ENCODE measurements at places on chromosomes 5 and 9.

DNA sequence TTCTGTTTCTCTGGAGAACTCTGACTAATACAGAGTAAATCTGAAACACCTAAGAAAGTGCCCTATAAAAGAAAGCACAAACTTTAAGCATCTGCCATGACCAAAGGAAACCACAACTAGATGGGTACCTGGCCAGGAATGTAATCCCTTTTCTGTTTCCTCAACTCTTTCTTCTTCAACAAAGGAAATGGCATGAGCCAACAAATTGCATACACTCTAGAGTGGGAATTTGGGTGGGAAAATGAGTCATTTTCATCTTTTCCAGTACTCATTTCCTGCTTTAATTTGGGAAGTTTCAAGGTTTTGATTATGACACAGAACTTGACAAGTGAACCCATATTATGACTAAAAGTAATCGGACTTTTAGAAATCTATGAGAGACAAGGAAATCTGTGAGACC, 349.2 kb upstream of the RORB start:
- DNase-seq = no peak

DNA sequence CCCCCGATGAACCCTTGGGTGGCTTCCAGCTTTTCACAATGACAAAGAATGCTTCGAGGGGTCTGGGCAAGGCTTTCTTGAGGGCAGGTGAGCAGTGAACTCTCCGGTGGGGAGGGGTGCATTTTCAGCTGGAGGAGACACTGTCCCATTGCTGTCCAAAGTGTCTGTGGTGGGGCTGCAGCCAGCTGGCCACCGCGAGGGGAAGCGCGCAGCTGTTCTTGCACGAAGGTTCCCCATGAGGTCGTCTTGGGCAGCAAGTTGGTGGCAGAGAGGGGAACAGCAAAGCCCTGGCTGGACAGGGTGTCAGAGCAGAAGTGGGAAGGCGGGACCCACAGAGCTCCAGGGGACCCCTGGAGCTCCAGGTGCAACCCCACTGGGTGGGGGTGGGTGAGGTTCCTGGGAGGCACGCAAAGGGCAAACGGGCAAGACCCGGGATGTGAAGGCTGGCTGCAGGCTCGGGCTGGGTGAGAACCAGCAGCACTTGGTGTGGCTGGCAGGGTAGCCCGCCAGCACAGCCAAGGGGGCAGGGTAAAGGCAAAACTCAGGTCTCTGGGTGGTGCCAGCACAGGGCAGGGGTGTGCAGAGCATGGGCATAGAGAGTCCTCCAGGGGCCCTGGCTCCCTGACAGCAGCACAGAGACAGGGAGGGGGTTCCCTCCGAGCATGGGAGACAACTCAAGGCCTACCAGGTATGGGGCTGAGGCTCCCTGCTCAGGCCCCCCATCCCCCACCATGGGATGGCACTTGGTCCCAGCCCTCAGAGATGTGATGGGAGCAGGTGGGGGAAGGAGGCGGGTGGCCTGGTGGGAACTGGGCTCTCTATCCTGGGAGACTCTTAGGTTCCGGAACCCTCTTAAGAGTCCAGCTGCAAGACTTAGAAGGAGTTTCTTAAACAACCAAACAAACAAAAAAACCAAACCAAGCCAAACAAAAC, 26.6 kb downstream of the TSPAN17 start:
- DNase-seq = no peak

- DNase-seq = no peak
These were observed 16.4 kb downstream of the FCN2 start for GRCh38 chr9:134896834-134897583.

GRCh38 chr5:76406673-76407072, 3.6 kb downstream of the IQGAP2 start:
- DNase-seq = no peak

DNA sequence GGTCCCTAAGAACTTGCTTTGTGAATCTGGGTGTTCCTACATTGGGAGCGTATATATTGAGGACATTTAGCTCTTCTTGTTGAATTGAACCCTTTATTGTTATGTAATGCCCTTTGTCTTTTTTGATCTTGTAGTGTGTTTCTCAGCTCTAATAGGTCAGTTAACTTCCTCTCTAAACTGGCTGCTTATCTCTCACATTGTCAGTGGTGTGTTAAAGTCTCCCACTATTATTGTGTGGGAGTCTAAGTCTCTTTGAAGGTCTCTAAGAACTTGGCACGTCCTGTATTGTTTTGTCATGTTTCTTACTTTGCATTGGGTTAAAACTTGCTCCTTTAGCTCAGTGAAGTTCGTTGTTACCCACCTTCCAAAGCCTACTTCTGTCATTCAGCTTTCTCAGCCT, 36.2 kb downstream of the RIC1 start:
- DNase-seq = no peak

GRCh38 chr5:134634227-134634626, 1.6 kb upstream of the SAR1B start:
- DNase-seq = no peak

DNA sequence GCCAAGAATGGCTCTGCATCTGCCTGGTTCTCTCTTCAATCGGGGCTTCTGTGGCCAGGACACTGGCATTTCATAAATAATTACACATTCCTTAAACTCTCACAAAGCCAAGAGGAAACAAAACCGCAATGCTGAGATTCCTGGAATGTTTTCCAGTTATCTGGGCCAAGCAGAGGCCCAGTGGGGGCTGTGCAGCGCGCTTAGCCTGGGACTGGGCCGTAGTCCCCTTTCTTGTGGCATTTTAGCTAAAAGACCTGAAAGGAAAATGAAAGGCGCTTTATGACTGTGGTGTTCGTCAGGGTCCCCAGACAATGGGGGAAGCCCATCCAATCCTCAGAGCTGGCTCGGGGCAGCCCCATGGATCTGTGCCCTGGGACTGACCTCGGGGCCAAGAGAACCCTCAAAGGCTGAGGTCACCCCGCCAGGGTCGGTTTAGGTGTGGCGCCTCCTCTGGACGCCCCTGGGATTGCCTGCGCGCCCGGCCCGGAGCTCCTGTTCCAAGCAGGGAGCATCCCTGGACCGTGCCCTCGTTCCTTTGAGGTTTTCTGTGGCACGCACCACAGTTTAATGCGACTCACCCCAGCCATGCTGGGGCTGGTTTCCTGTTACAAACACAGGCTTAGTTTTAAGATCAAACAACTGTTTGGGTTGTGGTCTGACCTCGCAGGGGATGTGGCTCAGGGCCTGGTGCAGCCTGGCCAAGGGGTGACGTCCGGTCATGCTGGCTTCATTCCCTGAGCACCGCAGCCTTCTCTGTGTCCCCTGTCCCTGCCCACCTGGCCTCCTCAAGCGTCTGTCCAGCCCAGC, 51.5 kb upstream of the NKD2 start:
- DNase-seq = peak; percentile 81

DNA sequence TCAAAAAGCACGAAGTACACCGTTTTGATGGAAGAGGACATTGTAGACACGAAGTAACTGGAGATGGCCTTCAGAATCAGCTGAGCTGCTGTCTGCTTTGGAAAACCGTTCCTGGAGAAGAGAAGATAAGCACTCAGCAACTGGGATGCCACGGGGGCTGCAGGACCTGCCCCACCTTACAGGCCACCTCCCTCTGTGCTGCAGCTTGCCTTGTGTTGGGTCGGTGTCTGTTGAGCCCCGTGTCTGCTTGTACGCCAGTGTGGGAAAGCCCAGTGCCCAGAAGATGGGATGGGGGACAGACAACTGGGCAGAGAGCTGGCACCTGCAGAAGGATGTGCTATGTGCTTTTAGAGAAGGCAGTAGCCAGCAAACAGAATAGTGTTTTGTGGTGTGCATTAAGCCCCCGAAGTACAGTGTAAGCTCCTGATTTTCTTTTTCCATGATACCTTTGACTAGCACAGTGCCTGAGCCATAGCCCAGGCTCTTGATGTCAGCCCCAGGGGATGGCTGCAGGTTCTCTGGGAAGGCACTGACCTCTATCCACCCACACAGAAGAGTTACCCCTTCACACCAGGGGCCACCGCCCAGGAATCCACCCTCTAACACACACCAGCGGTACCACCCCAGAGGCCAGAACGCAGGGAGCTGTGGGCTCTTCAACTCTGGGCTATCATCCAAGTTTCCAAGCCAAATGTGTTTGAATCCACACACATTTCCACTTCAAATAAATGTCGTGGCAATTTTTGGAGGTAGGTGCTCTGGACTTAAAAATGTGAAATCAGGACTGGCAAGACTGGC, 63.8 kb downstream of the MACROH2A1 start:
- DNase-seq = no peak

GRCh38 chr5:131221888-131222287, 42.0 kb upstream of the CDC42SE2 start:
- no peak for DNase-seq

GRCh38 chr5:59893429-59894227, at the start of gene PDE4D:
TSS of gene PDE4D (minus strand) at chr5:59893726.
- no peak for DNase-seq

DNA sequence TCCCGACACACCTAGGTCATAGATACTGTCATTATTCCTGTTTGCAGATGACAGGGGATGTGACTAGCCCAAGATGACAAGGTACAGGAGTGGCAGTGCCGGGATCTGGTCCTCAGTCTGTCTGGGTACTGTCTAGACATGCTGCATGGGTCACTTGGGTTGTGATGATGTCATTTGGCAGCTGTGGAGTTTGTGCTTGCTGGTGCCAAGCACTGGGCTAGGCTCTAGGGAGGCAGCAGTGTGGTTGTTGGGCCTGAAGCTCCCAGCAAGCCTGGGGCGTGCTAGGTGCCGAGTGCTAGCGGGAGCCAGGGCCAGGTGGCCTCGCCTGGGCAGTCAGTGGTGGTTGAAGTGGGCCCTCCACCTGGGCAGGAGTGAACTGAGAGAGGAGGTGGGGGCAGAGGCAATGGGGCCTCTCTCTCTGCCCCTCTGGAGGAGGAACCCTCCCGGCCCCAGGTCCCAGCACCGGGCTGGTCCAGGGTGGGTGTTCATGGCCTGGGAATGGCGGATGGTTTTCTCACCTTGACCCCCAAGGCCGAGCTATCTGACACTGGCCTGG, 8.8 kb upstream of the ASB6 start:
- DNase-seq = no peak

DNA sequence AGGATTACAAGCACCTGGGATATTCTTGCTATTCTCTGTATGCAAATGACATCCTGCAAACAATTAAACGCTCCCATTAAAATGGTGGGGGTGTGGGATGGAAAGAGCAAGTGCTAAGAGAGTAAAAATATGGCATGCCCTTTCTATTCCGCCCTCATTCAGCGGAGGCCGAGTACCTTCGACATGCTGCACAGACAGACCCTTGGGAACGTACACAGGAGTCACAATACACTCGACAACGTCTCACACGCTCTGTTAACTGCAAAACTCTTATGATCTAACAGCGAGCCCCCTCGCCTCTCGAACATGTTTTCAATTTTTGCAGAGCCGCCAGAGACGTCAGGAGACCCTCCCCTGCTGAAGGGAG, 322.2 kb downstream of the CEMIP2 start:
- no peak for DNase-seq

DNA sequence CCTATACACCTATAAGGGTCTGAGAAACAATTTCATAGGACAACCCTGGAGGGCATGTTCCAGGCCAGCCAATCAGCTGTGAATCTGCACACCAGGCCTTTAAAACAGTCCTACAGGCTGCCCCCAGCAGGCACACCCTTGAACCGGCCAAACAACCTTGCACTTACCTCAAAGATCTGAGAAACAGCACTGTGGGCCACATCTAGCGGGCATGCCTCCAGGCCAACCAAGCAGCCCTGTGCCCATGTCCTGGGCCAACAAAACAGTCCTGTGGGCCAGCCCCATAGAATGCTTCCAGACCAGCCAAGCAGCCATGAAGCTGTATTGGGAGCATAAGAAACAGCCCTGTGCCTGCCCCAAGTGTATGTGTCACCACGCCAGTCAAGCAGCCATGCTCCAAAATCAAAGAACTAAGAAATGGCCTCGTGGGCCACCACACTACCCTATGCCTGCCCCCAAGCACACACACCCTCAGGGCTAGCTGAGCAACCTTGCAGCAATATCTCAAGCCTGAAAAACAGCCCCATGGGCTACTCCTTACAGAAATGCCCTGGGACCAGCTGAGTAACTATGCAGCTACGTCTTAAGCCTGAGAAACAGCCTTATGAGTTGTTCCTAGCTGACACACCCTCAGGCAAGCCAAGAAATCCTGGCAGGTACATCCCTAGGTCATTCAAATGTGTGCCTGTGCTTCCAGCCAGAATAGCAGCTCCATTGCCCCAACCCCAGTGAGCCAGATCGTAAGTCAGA, 2243.8 kb upstream of the C9orf72 start:
- DNase-seq = no peak

DNA sequence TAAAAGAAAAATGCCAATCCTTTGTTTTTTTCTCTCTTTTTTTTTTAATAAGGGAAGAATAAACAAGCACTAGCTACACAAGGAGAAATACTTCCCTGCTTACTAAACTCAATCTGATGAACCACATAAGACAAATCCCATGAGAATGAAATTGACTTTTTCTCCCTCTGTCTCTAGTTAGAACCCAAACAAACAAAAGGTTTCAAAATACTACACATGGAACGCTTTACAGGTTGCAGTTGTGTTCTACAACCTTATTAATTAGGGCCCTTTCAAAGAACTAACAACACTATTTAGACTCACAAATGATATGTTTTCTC, 124.5 kb downstream of the PDE4D start:
- DNase-seq = no peak

DNA sequence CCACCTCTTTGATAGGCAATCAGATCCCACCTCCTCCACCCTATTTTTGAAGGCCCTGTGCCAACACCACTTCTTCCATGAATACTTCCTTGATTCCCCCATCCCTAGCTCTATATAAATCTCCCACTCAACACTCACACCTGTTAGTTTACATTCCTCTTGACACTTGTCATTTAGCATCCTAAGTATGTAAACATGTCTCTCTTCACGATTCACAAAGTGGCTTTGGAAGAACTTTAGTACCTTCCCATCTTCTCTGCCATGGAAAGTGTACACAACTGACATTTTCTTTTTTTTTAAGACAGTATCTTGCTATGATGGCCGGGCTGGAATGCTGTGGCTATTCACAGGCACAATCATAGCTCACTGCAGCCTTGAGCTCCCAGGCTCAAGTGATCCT, 1.5 kb upstream of the FXN start:
- DNase-seq = no peak

DNA sequence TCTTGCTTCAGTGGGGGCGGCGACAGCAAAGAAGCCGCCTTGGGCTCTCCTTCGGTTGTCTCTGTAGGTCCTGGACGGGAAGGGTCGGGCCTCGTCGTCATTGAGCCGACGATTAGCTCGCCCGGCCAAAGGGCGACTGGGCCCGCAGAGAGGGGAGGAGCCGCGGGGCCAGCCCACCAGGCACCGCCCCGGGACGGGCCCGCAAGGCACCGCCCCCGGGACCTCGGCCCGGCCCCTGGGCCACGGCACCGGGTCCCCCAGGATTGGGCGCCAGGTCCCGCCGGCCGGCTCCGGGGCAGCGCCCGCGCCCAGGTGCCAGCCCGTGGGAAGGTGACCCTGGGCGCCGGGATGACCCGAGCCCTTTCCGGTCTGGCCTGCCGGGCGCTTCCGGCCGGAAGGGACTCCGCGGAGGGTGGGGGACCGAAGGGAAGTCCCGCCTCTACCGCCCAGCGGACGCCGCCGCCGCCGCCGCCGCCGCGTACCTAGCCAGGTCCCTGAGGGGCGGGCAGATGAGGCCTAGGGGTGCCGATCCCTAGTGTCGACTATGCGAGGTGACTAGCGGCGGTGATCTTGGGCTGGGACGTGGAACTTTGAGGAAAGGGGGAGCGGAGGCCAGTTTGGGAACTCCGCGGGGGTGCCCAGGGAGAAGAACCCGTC, at the start of the genes GBA2 and RGP1:
TSS of gene GBA2 (minus strand) at position 371 of the 657 bp plus-strand sequence. CDS start 524 bp downstream, outside the sequence.
TSS of gene RGP1 (plus strand) at position 430 of the 657 bp plus-strand sequence. CDS start 469 bp downstream, outside the sequence.
- DNase-seq = peak; percentile 89

GRCh38 chr5:111252799-111253545, 28.8 kb downstream of the CAMK4 start:
- DNase-seq = no peak

Measured in activated CD8-positive, alpha-beta memory T cell treated with anti-CD3 and anti-CD28 coated beads for 24 hours (primary cell).